CD8-positive, alpha-beta memory T cell (primary cell): ENCODE measurements at places on chromosomes 5 and 9. TPM values are rescaled to one million over a fixed set of nuclear protein-coding genes. Genes with fewer than 3 reads are reported as not detected.

- no peak for DNase-seq
- H3K27me3 ChIP-seq, result no peaks in the 10 kb centered on the region
- no peaks in the 10 kb centered on the region for H3K4me1 ChIP-seq
- H3K4me3 ChIP-seq, result no peak overlapping the region
- no peaks in the 10 kb centered on the region for H3K36me3 ChIP-seq
Measured at GRCh38 chr5:78838753-78839152, 146.4 kb downstream of the ARSB start.

GRCh38 chr5:115415143-115415491 is 118.7 kb upstream of the CCDC112 start:
- no peak for DNase-seq
- H3K27me3 ChIP-seq, result no peaks in the 10 kb centered on the region
- H3K27ac ChIP-seq, result no peak overlapping the region
- no peaks in the 10 kb centered on the region for H3K4me1 ChIP-seq
- no peaks in the 10 kb centered on the region for H3K36me3 ChIP-seq

DNA sequence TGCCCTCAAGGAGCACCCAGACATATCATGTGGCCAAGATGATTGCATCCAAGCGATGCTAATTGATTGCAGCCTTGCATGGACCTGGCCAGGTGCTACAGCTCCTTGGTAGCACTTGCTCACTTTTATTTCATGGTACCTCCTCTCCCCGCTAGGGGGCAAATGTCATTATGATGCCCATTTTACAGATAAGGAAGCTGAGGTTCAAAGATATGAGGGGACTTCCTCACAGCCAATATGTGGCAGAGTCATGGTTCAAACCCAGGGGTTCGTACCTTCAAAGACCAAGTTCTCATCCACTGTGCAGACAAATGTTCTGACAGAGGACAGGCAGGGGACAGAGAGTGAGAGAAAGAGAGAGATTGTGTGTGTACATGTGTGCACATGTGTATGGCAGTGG is 21.9 kb upstream of the KCNMB1 start:
- DNase-seq, result no peak
- no peaks in the 10 kb centered on the region for H3K36me3 ChIP-seq
- no peaks in the 10 kb centered on the region for H3K27me3 ChIP-seq

DNA sequence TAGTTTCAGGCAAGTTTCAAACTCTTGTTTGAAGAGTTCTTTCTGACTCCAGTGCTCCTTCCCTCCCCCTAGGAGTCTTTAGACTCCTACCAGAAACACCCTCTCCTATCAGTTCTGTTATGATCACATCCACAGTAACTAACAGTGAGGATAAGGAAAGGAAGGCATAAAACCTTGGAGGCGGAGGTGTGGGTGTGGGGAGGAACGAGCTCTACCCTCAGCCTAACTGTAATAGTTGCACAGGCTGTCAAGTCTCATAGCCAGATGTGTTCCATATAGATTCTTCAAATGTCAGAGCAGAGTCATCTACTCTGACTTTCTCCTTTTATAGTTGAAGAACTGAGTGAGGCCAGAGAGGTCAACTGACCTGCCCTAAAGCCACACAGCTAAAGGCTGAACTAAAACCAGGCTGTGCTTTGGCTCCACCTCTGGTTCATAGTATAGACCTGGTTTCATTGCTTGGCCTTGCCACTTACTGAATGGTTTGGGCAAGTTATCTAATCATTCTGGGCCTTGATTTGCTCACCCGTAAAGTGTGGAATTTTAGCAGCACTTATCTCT is 34.4 kb upstream of the PIK3R1 start:
- H3K27me3 ChIP-seq, result no peaks in the 10 kb centered on the region
- H3K4me1 ChIP-seq, result no peaks in the 10 kb centered on the region
- no peaks in the 10 kb centered on the region for H3K36me3 ChIP-seq
- no peak overlapping the region for H3K27ac ChIP-seq
- H3K4me3 ChIP-seq, result no peak overlapping the region
- no peak for DNase-seq

DNA sequence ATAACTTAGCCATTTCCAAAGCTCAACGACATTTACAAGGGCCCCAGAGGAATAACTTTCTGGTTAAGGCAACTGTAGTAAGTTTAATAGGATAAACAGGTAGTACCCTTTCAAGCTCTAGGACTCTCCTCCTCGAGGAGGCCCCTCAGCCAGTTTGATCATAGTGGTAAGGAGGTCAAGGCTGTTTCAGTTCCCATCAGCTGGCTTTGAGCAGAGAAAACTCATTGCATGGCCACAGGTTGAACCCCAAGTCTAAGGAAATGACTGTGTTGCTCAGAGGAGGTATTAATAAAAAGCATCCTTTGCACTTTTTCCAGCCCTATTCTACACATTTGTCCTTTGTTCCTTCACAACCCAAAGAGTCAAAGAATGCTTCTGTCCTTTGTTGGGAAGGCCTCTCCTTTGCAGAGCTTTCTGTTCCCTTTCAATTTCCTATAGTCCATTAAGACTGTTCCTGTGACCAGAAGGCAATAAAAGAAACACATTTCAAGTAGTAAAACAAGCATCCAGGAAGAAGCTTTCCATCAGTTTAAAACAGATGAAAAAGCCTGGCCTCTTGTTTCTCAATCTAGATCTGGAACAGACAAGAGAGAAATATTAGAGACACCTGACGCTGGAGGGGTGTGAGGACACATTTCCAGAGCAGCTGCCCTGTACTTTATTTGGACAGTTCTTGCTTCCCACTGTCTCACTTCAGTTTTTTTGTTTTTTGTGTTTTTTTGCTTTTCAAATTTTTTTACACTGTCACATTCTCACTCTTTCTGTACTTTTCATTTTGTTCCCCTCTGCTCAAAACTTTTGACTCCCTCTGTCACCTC is 54.1 kb downstream of the PRRC1 start:
- no peak for DNase-seq
- H3K4me1 ChIP-seq, result no peaks in the 10 kb centered on the region
- H3K27me3 ChIP-seq, result no peaks in the 10 kb centered on the region
- no peak overlapping the region for H3K27ac ChIP-seq
- H3K4me3 ChIP-seq, result no peak overlapping the region

Gene GLDC
- total RNA-seq, result 3.8 TPM

GRCh38 chr9:125850106-125850632 is 103.0 kb downstream of the PBX3 start:
- no peaks in the 10 kb centered on the region for H3K27me3 ChIP-seq
- H3K36me3 ChIP-seq, result no peaks in the 10 kb centered on the region
- no peak overlapping the region for H3K27ac ChIP-seq
- H3K4me3 ChIP-seq, result no peak overlapping the region
- DNase-seq, result no peak
- no peaks in the 10 kb centered on the region for H3K4me1 ChIP-seq

Gene TSLP
- 0.40 TPM for total RNA-seq

GRCh38 chr9:5263351-5264218 is 32.4 kb downstream of the INSL4 start:
- H3K36me3 ChIP-seq, result no peaks in the 10 kb centered on the region
- no peaks in the 10 kb centered on the region for H3K27me3 ChIP-seq
- H3K4me1 ChIP-seq, result peaks cover 7% of the 10 kb centered on the region
- DNase-seq, result no peak
- H3K4me3 ChIP-seq, result no peak overlapping the region

DNA sequence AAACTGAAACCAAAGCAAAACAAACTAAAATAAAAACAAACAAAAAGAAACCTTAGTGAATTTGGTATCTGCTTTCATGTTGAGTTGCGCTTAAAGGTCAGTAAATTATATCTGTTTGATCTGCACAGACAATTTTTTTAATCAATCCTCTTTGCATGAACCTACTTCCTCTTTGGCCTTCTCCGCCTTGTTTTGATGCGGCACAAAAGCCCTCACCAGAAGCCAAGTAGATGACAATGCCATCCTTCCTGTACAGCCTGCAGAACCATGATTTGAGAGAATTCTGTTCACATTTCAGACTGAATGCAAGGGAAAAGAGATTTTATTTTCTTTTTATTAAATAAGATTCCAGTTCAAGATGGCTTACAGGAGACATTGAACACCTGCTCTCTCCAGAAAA is 473.6 kb upstream of the FTMT start:
- no peaks in the 10 kb centered on the region for H3K36me3 ChIP-seq
- H3K4me1 ChIP-seq, result no peaks in the 10 kb centered on the region
- no peaks in the 10 kb centered on the region for H3K27me3 ChIP-seq
- no peak overlapping the region for H3K4me3 ChIP-seq

DNA sequence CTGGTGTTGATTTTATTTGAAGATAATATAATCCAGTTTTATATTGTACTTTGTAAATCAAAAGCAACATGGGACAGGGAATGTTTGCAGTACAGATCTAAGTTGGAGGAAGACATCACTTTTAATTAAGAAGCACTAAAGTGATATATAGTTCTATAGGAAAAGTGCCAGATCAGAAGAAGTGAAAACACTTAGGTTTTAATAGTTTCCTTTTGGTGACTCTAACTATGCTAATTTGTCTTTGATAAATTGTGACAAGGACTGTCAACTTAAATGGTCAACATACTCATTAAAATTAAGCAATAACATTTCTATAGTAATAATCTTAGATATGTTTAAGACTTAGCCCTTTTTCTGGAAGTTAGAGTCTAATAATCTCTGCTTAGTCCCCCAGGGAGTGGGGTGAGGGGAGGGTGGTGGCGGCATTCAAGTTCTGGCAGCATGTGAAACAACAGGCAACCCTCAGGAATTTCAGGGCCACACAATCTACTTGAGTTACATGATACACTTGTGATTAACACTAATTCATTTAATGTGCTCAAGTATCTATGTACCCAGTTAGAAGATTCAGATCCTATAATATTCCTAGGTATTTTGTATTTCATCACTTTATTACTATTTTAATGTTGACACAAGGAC is 1026.5 kb downstream of the NR2F1-AS1 start:
- DNase-seq, result no peak
- no peaks in the 10 kb centered on the region for H3K36me3 ChIP-seq
- H3K27ac ChIP-seq, result no peak overlapping the region
- H3K27me3 ChIP-seq, result no peaks in the 10 kb centered on the region

Gene NCS1
- 24.3 TPM for total RNA-seq

DNA sequence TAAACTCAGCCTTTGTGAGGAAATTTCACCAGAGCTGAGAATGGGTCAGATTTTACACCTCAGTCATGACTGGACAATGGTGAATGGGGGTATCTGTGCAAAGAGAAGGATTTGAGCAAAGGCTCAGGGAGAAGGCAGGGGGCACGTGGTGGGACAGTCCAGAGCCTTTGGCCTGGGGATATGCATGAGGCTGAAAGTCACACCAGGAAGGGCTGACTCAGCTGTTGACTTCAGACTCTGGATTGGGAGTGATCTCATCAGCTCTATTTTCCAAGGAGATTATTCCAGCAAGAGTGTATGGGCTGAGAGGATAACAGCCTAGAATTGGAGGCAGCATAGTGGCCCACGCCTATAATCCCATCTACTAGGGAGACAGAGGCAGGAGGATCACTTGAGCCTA is 53.6 kb downstream of the SAXO1 start:
- H3K27me3 ChIP-seq, result no peaks in the 10 kb centered on the region
- no peak overlapping the region for H3K4me3 ChIP-seq
- no peaks in the 10 kb centered on the region for H3K36me3 ChIP-seq
- DNase-seq, result no peak
- H3K27ac ChIP-seq, result no peak overlapping the region
- H3K4me1 ChIP-seq, result no peaks in the 10 kb centered on the region

GRCh38 chr5:91928754-91929521 is 545.8 kb upstream of the ARRDC3 start:
- H3K27ac ChIP-seq, result no peak overlapping the region
- no peaks in the 10 kb centered on the region for H3K4me1 ChIP-seq
- no peaks in the 10 kb centered on the region for H3K27me3 ChIP-seq
- H3K4me3 ChIP-seq, result no peak overlapping the region
- no peaks in the 10 kb centered on the region for H3K36me3 ChIP-seq

Gene FRMD3
- total RNA-seq, result 0.68 TPM

GRCh38 chr9:22279636-22280035 is 167.0 kb upstream of the DMRTA1 start:
- H3K36me3 ChIP-seq, result no peaks in the 10 kb centered on the region
- H3K4me3 ChIP-seq, result no peak overlapping the region
- H3K4me1 ChIP-seq, result no peaks in the 10 kb centered on the region
- H3K27ac ChIP-seq, result no peak overlapping the region

DNA sequence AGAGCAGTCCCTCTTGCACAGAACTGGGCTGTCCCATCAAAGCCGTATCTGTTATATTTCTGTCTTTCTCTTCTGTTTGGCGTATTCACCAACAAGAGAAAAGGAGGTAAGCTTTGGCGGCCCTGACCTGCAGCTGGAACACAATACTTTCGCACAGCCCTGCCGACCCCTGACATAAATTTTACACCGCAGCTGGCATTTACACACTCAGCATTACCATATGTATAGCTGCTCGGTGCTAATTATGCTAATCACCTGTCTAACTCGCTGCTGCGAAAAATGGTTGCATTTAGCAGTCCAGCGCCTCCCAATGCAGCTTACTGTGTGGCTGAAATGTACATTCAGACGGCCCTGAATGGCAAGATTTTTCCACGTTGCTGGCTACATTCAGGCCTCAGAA is 20.8 kb downstream of the PTCH1 start:
- H3K27me3 ChIP-seq, result no peaks in the 10 kb centered on the region
- H3K36me3 ChIP-seq, result no peaks in the 10 kb centered on the region
- no peak for DNase-seq
- peaks cover 65% of the 10 kb centered on the region for H3K4me1 ChIP-seq
- no peak overlapping the region for H3K27ac ChIP-seq

GRCh38 chr5:157961896-157962590 is 103.1 kb upstream of the CLINT1 start:
- H3K27me3 ChIP-seq, result no peaks in the 10 kb centered on the region
- DNase-seq, result no peak
- H3K4me1 ChIP-seq, result no peaks in the 10 kb centered on the region
- no peak overlapping the region for H3K4me3 ChIP-seq
- no peak overlapping the region for H3K27ac ChIP-seq

GRCh38 chr5:112687306-112687705 is 50.4 kb upstream of the APC start:
- no peaks in the 10 kb centered on the region for H3K36me3 ChIP-seq
- no peak overlapping the region for H3K27ac ChIP-seq
- H3K4me1 ChIP-seq, result no peaks in the 10 kb centered on the region
- no peak overlapping the region for H3K4me3 ChIP-seq
- H3K27me3 ChIP-seq, result no peaks in the 10 kb centered on the region

Gene CDH10
- not detected for total RNA-seq

GRCh38 chr5:136212252-136212721 is 19.3 kb upstream of the SMIM32 start:
- H3K4me3 ChIP-seq, result no peak overlapping the region
- H3K27ac ChIP-seq, result no peak overlapping the region
- peak; percentile 37 for DNase-seq

DNA sequence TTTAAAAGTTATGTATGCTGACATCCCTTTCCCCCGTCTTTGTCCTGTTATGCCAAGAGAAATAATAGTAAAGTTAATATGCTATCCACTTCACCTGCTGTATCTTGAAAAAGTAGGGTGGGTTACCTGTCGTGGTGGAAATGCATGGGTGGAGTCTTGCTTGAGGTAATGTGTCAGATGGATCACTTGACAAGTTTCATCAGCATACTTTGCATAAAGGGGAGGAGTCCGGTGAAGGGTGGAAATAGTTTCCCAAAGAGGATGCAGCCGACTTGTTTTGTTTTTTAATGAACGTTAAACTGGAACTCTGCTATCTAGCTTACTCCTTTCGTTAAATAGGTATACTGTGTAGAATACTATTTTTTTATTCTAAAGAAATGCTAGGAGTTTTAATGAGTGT is 9.0 kb upstream of the DMRT3 start:
- no peak overlapping the region for H3K4me3 ChIP-seq
- H3K27me3 ChIP-seq, result peaks cover 40% of the 10 kb centered on the region
- DNase-seq, result no peak
- H3K36me3 ChIP-seq, result no peaks in the 10 kb centered on the region
- H3K4me1 ChIP-seq, result peaks cover 4% of the 10 kb centered on the region
